Activated CD4-positive, alpha-beta T cell treated with anti-CD3 and anti-CD28 coated beads, Interleukin-2, amount 10 ng/mL, durations not matched to agents 7 days and 5 days (primary cell): ENCODE measurements at places on chromosomes 4 and X.

DNA sequence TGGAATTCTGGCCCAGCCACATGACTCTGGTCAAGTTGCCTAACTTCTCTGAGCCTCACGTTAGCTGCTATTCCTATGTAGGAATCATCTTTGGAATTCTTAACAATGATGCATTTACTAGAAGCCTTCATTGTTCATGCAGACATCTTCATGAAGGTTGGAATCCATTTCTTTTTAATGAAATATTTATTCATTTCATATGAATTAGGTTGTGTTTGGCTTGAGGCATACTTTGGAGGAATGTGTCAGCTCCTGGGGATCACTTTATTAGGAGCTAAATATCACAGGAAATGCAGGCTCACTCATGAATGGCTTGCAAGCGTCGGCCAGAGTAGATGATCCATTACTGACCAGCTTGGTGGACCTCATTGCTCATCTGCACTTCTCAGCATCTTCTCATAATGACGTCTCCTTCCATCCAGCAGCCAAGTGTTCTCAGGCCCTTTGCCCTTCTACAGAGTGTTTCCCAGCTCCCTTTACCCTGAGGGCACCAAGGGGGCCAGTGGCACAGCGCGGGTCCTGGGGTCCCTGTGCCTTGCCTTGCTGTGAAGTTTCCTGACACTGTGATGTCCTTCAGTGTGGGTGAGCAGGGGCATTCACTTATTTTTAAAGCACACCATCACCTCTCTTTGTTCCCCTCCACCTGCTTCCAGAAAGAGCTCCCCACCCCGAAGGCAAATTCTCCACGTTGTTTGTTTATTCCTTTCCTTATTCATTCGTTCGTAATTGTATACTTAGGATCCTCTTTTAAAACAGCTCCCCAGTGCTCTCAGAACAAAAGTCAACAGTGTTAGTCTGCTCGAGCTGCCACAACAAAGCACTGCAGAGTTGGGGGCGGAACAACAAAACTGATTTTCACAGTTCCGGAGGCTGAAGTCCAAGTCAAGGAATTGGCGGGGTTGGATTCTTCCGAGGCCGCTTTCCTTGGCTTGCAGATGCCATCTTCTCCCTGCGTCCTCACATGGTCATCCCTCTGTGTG lies 106.8 kb downstream of the STK32B start:
- no peak for DNase-seq

GRCh38 chr4:41177016-41177415 lies 37.3 kb downstream of the APBB2 start:
- DNase-seq = no peak

- DNase-seq = no peak
Measured at GRCh38 chr4:53281438-53281837, 84.4 kb downstream of the SCFD2 start.

DNA sequence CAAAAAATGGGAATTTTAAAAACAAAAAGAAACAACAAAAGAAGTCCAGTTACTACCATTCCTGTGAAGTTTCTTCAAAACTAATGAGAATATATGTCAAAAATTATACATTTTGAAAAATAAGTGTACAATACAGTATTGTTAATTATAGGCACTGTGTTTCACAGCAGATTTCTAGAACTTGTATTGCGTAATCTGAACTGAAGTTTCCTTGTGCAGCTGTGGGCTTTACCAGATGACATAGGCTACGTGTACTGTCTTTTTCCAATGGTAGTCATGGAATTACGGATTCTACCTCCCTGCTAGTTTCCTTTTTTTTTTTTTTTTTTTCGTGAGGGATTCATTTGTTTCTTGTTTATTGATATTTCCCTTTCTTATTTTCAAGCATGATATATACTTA lies 113.8 kb upstream of the GABRA2 start:
- no peak for DNase-seq

GRCh38 chrX:107298276-107298675 lies 91.9 kb downstream of the DNAAF6 start:
- no peak for DNase-seq

DNA sequence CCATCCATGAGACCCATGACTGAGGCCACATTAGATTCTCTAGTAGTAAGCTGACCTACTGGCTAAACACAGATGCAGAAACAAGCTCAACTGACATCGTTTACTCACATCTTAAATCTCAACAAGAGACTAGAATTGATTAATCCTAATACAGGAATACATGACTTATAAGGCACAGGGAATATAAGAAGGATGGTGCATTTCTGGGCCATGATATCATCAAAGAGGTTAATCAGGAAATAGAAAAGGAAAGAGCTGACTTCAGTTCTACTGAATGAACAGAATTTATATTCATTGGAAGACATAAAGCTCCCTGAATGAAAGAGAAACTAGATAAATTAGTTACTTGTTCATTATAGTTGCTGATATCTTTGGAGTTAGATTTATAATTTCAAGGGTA lies 1406.5 kb downstream of the STIM2 start:
- no peak for DNase-seq

- DNase-seq = no peak
Measured at GRCh38 chrX:77426811-77427210, 20.4 kb upstream of the FGF16 start.

DNA sequence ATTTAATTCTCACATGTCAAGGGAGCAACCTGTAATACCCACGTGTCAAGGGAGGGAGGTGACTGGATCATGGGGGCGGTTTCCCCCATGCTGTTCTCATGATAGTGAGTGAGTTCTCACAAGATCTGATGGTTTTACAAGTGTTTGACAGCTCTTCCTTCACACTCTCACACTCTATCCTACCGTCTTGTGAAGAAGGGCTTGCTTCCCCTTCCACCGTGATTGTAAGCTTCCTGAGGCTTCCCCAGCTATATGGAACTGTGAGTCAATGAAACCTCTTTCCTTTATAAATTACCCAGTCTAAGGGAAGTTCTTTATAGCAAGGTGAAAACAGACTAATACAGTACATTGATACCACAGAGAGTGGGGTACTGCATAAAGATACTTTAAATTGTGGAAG lies 17.7 kb downstream of the USP27X start:
- DNase-seq = no peak

DNA sequence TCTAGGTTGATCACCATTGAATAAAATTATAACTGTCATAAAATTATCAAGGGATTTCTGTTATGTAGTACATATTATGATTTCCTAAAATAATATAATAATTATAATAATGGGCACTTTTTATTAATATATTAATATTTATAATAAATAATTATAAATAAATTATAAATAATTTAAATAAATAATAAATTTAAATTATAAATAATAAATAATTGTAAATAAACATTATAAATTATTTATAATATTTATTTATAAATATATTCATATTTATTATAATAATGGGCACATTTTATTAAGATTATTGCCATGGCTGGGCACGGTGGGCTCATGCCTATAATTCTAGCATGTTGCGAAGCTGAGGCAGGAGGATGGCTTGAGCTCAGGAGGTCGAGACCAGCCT lies 24.5 kb downstream of the RAP1GDS1 start:
- DNase-seq = no peak

DNA sequence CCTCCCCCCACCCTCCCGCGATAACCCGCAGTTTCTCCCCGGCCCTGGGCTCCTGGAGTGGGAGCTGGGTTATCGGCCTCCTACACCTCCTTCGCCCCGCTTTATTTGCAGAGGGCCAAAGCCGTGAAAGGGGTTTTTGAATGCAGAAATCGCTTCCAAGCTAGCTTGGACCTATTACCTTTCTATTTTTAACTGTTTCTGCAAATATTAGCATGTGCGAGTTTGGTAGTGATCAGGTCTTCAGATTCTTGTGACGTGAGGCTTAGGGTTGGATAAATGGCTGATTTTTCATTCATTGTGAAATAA lies 1.3 kb downstream of the USP9X start:
- no peak for DNase-seq

DNA sequence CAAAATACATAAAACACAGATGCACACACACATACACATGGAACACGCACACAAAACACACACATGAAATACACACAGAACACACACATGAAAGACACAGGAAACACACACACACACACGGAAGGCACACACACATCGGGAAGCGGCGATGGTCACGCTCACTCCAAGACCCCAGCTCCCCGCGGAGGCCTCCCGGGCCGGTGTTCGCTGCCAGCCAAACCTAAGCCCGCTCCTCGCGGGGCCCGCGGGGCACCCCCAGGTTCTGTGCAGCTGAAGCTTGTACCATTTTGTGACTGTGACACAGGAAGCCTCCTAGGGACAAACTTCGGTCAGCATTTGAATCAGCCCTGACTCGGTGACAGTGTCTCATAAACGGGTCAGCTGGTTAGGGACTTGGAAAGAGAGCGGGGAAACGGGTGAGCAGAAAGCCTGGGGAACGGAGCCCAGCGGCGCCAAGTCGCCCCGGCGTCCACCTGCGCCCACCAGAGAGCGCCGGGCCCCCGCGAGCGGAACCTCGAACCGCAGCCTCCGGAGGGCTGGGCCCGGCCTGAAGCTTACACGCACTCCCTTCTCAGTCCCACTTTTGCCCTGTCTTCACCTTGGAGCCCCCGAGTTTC lies 32.1 kb downstream of the F11 start:
- no peak for DNase-seq

DNA sequence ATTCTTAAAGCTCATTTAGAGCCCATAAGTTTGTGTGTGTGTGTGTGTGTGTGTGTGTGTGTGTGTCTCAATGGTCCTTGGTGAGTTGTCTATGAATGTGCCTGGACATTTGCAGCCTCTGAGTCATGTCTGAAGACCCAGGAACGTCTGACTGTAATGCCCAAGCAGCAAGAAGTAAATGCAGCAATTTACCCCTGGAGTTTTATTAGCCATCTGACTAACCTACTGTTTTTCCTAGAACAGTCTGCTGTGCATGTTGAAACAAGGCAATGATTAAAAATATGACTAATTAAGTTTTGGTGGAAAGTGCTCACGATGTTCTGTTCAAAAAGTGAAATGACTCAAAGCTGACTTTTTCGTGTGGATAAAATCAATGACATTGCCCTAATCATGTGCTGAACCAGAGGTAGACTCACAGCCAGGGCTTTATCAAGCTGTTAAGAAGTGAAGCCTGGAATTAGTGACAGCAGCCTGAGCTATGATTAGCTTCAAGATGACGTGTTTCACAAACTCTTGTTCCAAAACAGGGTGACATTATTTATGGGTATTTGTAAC lies 201.6 kb downstream of the CPE start:
- DNase-seq = no peak

DNA sequence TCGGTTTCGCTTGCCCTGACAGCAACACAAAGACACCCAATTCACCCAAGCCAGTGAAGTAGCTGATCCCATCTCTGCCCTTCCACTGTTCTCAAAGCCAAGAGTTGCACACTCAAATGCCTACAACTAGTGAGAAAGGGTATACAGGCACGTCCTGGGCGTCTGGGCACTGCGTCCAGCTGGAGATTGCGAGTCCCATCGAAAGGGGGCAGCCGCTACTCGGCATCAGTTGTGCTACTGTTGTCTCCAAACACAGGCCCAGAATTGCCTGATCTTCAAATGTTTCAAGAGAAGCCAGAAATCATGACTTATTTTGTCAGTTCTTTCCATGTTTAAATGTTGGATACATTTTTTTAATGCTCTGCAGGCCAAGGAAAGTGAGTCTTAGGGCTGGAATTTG lies 487.8 kb downstream of the BCOR start:
- no peak for DNase-seq
